NCI-H1105 treated with DMSO at 0.1 percent for 48 hours (cell line): ENCODE measurements at places on chromosomes 1 and 21.

DNA sequence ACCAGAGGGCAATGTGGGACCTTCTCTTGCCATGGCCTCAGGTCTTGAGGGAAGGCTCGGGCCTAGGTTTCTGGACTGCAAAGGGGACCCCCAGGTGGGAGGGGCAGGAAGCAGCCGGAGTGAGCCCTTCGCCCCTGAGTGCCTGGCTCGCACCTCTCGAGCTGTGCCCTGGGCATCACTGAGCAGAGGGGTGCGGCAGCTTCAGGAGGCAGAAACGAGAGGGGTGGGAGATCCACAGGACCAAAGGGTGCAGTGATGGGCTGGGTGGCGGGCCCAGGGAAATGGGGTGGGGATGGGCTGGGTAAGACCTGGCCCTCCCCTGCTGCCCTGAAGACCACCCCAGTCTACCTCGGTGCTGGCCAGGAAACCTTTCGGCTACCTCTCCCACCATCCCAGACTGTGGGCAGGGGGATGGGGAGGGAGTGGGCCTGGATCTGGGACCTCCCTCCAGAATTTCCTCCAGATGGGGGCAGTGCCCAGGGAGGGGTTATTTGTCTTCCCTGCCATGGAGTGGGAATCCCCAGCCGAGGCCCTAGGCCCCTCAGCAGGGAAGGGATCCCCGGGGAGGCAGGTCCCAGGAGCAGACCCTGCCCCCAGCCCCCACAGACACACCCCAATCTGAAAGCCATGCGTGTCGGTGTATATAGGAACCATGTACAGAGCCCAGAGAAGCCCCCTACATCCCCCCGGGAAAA lies 21.3 kb downstream of the A3GALT2 start:
- DNase-seq: no peak

- DNase-seq: no peak
Observed at GRCh38 chr1:100955322-100955721, 59.4 kb downstream of the SLC30A7 start.

GRCh38 chr1:38662126-38662525 lies 197.4 kb downstream of the RRAGC start:
- DNase-seq: no peak

- no peak for DNase-seq
Observed at GRCh38 chr1:248817065-248817464, 8.7 kb downstream of the SH3BP5L start.

GRCh38 chr21:34801519-34802132 lies 132.8 kb downstream of the CLIC6 start:
- DNase-seq: peak; percentile 24

DNA sequence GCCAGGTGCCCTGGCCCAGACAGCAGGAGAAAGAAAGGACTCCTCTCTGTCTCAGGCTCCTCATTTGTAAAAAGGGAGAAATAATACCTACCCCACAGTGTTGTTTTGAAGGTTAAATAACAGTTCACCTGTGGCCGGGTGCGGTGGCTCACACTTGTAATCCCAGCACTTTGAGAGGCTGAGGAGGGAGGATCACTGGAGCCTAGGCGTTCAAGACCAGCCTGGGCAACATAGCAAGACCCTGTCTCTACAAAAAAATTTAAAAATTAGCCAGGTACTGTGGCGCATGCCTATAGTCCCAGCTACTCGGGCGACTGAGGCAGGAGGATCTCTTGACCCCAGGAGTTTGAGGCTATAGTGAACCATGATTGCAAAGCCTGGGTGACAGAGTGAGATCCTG lies 2.5 kb upstream of the TMEM200B start:
- no peak for DNase-seq

- DNase-seq: no peak
Observed at GRCh38 chr1:67879485-67879884, 46.2 kb upstream of the GNG12 start.

GRCh38 chr1:159879136-159879535 lies 16.7 kb upstream of the VSIG8 start:
- no peak for DNase-seq

DNA sequence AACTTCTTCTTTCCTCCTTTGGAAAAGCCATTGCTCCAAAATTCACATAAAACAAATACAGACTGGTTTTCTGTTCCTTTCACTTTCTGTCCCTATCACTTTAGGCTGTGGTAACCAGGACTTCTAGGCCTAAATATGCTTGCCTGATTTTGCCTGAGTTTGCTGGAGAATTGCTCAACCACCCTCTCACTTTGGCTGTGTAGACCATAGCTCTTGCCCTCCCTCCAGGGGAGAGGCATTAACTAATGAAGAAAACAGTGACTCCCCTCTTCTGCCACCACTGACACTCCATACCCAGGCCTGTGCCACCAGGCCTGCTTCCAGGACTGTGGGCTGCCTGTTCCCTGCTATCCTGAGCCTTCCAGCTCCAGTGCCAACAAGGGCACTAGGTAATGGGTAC lies 163.5 kb downstream of the TOMM20 start:
- no peak for DNase-seq

GRCh38 chr21:44817506-44817880 lies 369 bp downstream of the SUMO3 start:
- DNase-seq: peak; percentile 64

DNA sequence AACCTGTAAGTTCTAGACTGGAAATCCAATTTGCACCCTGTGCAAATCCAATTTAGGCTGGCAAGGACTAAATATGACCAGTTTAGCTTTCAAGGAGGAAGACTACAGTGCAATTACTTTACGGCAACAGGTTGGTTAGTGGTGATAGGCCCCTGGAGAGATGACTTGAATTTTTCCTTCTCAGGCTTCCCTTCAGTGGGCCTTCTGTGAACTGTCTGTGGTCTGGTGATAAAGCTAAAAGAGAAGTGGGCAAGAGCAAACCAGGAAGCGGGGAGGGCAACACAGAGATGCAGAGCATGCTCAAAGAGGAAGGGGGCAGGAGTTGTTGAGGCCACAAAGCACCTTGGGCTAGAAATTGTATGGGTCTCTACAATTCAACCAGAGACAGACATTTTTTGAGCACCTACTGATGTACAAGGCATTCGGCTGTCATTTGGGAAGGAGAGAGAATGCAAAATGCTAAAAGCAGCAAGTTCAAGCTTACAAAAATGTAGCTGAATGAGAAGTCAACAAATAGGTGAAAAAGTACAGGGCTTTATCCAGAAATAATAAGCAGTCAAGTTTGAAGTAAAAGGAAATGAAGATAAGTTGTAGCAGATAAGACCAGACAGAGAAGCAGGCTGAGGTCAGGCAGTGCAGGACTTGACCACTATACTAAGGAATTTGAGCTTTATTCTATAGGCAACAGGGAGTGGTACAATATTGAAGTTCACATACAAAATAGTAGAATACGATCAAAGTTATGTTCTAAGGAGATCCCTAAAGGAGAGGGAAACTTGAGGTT lies 23.9 kb downstream of the INPP5B start:
- DNase-seq: no peak
